ENCODE measurements at places on chromosomes 2 and 18. TPM values are rescaled to one million over a fixed set of nuclear protein-coding genes. Genes with fewer than 3 reads are reported as not detected.

DTNA gene
- 15.3 TPM for total RNA-seq

GPR39 gene
- total RNA-seq = 0.20 TPM

GAD1 gene
- total RNA-seq = 0.60 TPM

FAM237A gene
- total RNA-seq = not detected

LCLAT1 gene
- total RNA-seq = 17.1 TPM

ALLC gene
- not detected for total RNA-seq

TMEM247 gene
- total RNA-seq = not detected

LDLRAD4 gene
- 7.2 TPM for total RNA-seq

DNA sequence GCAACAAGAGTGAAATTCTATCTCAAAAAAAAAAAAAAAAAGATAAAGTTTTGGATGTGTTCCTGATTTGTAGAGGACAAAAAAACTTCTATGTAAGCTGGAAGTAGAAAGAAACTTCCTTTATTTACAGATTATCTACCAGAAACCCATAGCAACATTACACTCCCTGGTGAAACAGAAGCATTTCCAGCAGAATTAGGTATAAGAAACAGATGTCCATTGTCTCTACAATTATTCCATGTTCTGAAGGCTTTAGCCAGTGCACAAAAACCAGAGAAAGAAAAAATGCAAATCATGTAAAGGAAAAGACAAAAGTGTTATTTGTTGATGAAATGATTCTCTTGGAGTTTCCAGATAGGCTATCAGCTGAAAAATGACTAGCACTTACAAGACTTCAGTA lies 4.9 kb downstream of the TUBB6 start:
- DNase-seq = no peak
- no peak overlapping the region for H3K4me3 ChIP-seq
- H3K27me3 ChIP-seq = no peaks in the 10 kb centered on the region
- peaks cover 17% of the 10 kb centered on the region for H3K36me3 ChIP-seq

- peak overlapping the region; percentile 61 for H3K4me3 ChIP-seq
- peak; percentile 33 for DNase-seq
- H3K36me3 ChIP-seq = no peaks in the 10 kb centered on the region
- no peaks in the 10 kb centered on the region for H3K27me3 ChIP-seq
Measured at GRCh38 chr2:112583497-112584133, 794 bp upstream of the CHCHD5 start.

GRCh38 chr2:150097901-150098531 lies 389.5 kb downstream of the RND3 start:
- no peak overlapping the region for H3K4me3 ChIP-seq
- peak; percentile 91 for DNase-seq
- H3K4me1 ChIP-seq = peaks cover 19% of the 10 kb centered on the region
- H3K27me3 ChIP-seq = no peaks in the 10 kb centered on the region
- H3K27ac ChIP-seq = peak overlapping the region; percentile 58
- H3K36me3 ChIP-seq = no peaks in the 10 kb centered on the region

DNA sequence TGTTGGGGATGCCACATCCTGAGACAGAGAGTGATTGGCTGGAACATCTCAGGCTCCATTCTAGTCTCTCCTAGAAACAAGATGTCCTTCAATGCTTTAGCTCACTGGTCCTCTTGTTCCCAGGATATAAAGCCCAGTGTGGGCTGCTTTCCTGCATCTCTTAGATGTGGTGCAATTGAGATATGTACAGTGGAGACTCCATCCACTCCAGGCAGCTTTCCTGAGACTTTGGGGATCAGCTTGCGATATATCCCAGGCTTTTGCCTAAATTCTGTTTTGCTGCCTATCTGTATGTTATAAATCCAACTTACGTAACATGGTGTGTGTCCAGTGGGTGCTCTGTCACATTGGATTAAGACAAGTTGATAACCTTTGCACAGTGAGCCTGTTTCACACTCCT lies 264.9 kb downstream of the SUCLG1 start:
- no peak overlapping the region for H3K4me3 ChIP-seq
- no peak overlapping the region for H3K27ac ChIP-seq
- H3K4me1 ChIP-seq = no peaks in the 10 kb centered on the region
- no peak for DNase-seq
- H3K36me3 ChIP-seq = no peaks in the 10 kb centered on the region

DNA sequence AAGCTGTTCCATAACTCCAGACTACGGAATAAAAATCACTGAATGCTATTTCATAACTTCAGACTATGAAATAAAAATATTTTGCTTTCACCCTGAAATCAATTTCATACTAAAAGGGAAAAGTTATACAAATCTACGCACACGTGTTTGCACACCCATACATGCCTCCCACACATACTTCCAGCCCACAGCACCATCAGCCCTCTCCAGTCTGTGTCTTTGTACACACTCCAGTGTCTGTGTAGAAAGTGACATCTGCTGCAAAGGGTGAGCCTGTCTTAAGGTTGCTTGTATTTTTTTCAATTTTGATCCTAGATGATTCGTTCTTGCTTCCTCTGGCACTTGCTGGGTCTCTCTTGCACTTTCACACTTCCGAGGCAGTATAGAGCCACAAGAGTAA lies 53.6 kb downstream of the VIT start:
- H3K4me3 ChIP-seq = no peak overlapping the region
- H3K27me3 ChIP-seq = peaks cover 25% of the 10 kb centered on the region
- no peak overlapping the region for H3K27ac ChIP-seq
- no peaks in the 10 kb centered on the region for H3K36me3 ChIP-seq

GRCh38 chr18:69963196-69963595 lies 15.5 kb upstream of the CD226 start:
- no peak for DNase-seq
- no peaks in the 10 kb centered on the region for H3K36me3 ChIP-seq
- no peaks in the 10 kb centered on the region for H3K27me3 ChIP-seq
- H3K4me1 ChIP-seq = no peaks in the 10 kb centered on the region

DNA sequence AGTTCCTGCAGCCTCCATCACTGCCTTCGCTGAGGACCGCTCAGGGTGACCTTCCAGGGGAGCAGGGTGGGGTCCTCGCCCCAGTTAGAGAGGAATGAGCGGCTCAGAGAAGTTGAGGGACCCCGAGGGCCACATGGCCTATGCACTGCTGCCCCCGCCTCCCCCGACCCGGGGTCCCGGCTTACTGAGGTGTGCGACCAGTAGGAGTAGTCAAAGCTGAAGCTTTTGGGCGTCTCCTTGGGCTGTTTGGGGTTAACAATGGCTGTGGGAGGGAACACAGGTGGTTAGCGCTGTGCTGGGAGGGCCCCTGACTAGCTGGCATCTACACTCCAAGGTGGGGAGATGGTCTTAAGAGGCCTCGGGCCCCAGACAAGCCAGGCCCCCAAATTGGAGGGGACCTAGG lies 31.0 kb downstream of the KIF1A start:
- no peak overlapping the region for H3K27ac ChIP-seq
- no peaks in the 10 kb centered on the region for H3K36me3 ChIP-seq
- no peak for DNase-seq
- no peaks in the 10 kb centered on the region for H3K4me1 ChIP-seq

DNA sequence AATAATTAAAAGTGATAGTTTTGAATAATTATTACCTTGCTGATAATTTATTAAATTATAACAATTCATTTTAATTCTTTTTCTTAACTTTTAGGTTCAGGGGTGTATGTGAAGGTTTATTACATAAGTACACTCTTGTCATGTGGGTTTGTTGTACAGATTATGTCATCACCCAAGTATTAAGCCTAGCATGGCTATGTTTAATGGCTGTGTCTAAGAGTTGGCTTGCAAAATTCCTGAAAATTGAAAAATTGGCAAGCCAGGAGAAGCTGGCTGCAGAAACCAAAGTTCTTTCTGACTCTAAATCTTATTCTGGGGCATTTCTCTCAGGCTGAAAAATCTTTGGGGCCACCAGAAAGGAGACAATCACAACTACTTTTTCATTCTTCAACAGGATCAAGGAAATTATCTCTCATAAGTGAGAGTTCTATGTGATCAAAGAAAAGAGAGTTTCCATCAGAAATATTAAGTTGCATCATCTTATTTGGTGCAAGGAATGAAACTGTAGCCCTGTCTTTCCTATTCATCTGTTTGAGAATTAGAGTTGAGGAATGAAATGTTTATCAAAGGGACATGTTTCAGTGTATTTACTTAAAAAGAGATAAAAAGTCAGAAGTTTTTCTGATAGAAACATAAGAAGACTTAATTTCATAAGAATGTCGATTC lies 412.1 kb upstream of the CDH2 start:
- H3K4me3 ChIP-seq = no peak overlapping the region
- H3K27me3 ChIP-seq = no peaks in the 10 kb centered on the region
- H3K4me1 ChIP-seq = no peaks in the 10 kb centered on the region
- H3K36me3 ChIP-seq = no peaks in the 10 kb centered on the region
- no peak for DNase-seq

- no peak overlapping the region for H3K27ac ChIP-seq
- peak; percentile 51 for DNase-seq
- no peak overlapping the region for H3K4me3 ChIP-seq
- H3K4me1 ChIP-seq = peaks cover 16% of the 10 kb centered on the region
- peaks cover 3% of the 10 kb centered on the region for H3K36me3 ChIP-seq
Measured at GRCh38 chr2:144430722-144431391, 89.1 kb downstream of the ZEB2 start.

- H3K4me3 ChIP-seq = no peak overlapping the region
- H3K36me3 ChIP-seq = no peaks in the 10 kb centered on the region
- DNase-seq = no peak
- H3K27ac ChIP-seq = no peak overlapping the region
- no peaks in the 10 kb centered on the region for H3K27me3 ChIP-seq
Measured at GRCh38 chr2:217913436-217913835, 89.4 kb downstream of the TNS1 start.

GRCh38 chr18:74513149-74513882 lies 17.2 kb downstream of the CNDP2 start:
- no peaks in the 10 kb centered on the region for H3K4me1 ChIP-seq
- no peak overlapping the region for H3K4me3 ChIP-seq
- no peak for DNase-seq
- H3K27me3 ChIP-seq = no peaks in the 10 kb centered on the region
- H3K36me3 ChIP-seq = peaks cover 42% of the 10 kb centered on the region

DNA sequence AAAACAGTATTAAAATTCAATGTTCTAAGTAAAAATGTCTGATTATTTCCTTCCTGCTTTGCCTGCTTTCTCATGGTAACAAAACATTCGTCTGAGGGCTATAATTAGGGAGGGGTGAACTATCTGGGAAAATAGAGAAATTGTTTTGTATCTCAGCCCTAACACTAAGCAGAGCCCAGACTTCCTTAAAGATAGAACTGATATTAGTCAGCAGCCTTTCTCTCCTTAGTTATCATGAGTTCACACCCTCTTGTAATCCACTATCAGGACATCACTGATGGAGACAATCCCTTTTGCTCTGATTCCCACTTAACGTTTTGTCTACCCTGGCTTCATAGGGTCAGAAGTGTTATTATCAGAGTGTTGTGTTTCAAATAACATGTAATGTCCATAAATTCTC lies 701.1 kb upstream of the ZEB2 start:
- H3K27ac ChIP-seq = no peak overlapping the region
- H3K4me1 ChIP-seq = no peaks in the 10 kb centered on the region
- no peaks in the 10 kb centered on the region for H3K27me3 ChIP-seq
- H3K4me3 ChIP-seq = no peak overlapping the region

GRCh38 chr2:175553910-175554309 lies 372.4 kb upstream of the ATP5MC3 start:
- no peaks in the 10 kb centered on the region for H3K4me1 ChIP-seq
- H3K36me3 ChIP-seq = no peaks in the 10 kb centered on the region
- no peak for DNase-seq
- H3K4me3 ChIP-seq = no peak overlapping the region
- H3K27ac ChIP-seq = no peak overlapping the region
- no peaks in the 10 kb centered on the region for H3K27me3 ChIP-seq

- no peaks in the 10 kb centered on the region for H3K36me3 ChIP-seq
- no peak overlapping the region for H3K4me3 ChIP-seq
- H3K4me1 ChIP-seq = peaks cover 43% of the 10 kb centered on the region
- DNase-seq = no peak
Measured at GRCh38 chr18:11002796-11003195, 146.6 kb downstream of the PIEZO2 start.

- H3K4me3 ChIP-seq = no peak overlapping the region
- H3K27me3 ChIP-seq = no peaks in the 10 kb centered on the region
- H3K4me1 ChIP-seq = no peaks in the 10 kb centered on the region
- H3K36me3 ChIP-seq = no peaks in the 10 kb centered on the region
- no peak for DNase-seq
Measured at GRCh38 chr18:78241535-78242253, 737.9 kb upstream of the SALL3 start.

- DNase-seq = peak; percentile 45
- H3K4me1 ChIP-seq = peaks cover 22% of the 10 kb centered on the region
- no peaks in the 10 kb centered on the region for H3K36me3 ChIP-seq
- H3K27ac ChIP-seq = peak overlapping the region; percentile 64
- no peaks in the 10 kb centered on the region for H3K27me3 ChIP-seq
- H3K4me3 ChIP-seq = no peak overlapping the region
Measured at GRCh38 chr2:88827821-88828220, 136.3 kb downstream of the RPIA start.

- no peak overlapping the region for H3K4me3 ChIP-seq
- H3K4me1 ChIP-seq = no peaks in the 10 kb centered on the region
- H3K36me3 ChIP-seq = no peaks in the 10 kb centered on the region
- no peak overlapping the region for H3K27ac ChIP-seq
Measured at GRCh38 chr18:69658103-69658502, 257.4 kb downstream of the DOK6 start.

DNA sequence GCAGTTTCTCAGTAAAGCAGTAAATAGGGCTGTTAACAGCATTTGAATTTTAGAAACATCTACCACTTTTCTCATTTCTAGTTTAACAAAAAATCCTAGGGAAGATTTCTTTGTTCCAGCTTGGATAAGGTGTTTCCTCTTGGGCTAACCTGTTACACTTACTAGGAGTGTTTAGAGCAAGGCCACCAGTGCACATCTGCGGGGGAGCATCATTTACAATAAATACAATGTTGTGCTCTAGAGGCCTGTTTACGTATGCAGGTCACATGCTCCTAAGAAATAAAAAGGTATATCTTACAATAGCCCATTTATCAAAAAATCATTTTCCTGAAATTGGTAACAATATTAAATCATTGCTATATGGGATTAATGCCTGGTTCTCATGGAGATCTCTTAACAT lies 8.1 kb downstream of the ZNF638 start:
- no peaks in the 10 kb centered on the region for H3K4me1 ChIP-seq
- no peaks in the 10 kb centered on the region for H3K36me3 ChIP-seq
- no peaks in the 10 kb centered on the region for H3K27me3 ChIP-seq
- no peak for DNase-seq
- no peak overlapping the region for H3K27ac ChIP-seq

DNA sequence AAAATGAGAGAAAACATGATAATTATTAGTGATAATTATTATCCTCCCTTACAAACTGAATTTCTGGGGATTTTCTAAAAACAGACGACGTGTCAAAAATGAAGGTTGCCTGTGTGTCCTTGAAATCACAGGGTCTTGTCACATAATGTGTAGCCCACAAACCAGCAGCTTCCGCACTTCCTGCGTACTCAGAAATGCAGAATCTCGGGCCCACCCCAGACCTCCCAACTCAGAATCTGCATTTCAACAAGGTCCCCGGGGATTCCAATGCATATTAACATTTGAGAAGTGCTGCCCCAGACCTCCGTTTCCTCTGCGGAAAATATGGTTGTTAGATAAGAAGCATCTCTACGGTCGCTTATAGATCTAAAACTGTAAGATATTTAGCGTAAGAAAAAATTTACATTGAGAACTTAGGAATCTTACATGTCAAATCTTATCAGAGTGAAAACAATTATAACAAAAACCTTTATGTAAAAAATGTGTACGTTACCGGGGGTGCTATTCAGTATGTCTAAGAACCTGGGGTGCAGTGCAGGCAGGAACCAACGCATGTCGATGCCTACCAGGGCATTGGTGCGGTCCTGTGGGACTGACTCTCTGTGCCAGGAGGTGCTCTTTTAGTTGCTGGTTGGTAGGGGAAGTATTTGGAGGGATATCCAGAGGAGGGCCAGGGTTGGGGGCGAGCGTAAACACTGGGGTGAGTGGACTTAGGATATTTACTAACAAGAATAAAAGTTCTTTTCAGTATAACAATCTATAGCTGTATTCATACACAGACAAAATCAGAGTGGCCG lies 15.2 kb downstream of the CDKL4 start:
- H3K4me3 ChIP-seq = peak overlapping the region; percentile 28
- H3K36me3 ChIP-seq = no peaks in the 10 kb centered on the region
- DNase-seq = no peak
- H3K27me3 ChIP-seq = no peaks in the 10 kb centered on the region
- H3K4me1 ChIP-seq = peaks cover 14% of the 10 kb centered on the region
